ENCODE measurements at places on chromosomes 13 and 19.
A peak's percentile ranks its signal among the peaks of the same experiment; 100 is the strongest.

GRCh38 chr19:48391100-48392005 lies at the start of gene KDELR1:
KDELR1 (minus strand) TSS chr19:48391551; CDS start chr19:48391358, 193 bp downstream.
- DNase-seq: peak; percentile 80

GRCh38 chr19:2129486-2129885 lies 21.9 kb downstream of the AP3D1 start:
- DNase-seq: no peak

GRCh38 chr13:39450176-39450575 lies 152.8 kb downstream of the LHFPL6 start:
- no peak for DNase-seq

GRCh38 chr19:11738746-11739620 lies at the start of gene ZNF823:
ZNF823 (minus strand) TSS chr19:11738946; CDS start chr19:11738819, 127 bp downstream.
- peak; percentile 99 for DNase-seq

- no peak for DNase-seq
These were observed 13.4 kb downstream of the UBXN6 start for GRCh38 chr19:4443966-4444764.

GRCh38 chr13:22925881-22926747 lies 254.7 kb upstream of the SGCG start:
- peak; percentile 77 for DNase-seq

Data from right lung (tissue), 10 donors.